ENCODE measurements at places on chromosomes 16 and 17.

DNA sequence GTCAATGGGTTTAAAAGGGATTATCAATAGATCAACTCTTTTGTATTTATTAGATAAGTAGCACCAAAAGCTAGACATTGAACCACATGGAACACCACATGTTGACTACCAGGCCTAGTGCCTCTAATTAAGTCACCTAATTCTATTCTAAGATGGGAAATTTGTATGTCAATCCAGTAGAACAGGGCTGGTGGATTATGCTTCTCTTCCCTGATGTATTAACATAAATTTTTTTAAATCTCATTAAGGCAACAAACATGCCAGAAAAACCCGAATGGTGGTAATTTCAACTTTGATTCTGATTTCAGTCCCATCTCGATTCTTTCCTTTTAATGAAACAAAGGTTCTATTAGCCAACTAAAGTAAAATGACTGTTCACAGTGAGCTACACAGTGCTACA lies 92.6 kb downstream of the KANSL1 start:
- no peak for DNase-seq

DNA sequence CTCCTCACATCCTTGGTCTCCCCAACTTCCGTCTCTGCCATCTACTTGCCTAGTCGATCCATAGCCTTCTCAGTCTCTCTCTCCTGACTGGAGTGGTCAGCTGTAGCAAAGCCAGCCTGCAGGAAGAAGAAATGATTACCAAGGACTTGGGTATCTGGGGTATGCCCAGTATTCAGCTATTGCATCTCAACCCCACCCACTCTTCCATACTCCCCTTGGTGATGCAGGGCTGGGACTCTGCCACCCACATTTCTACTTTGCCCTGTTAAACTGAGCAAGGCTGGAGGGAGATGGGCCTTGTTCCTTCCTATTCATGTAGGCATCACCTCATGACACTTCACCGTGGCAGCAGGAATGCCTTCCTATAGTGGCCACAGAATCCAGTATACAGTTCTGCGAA lies 2.3 kb downstream of the COPRS start:
- DNase-seq, result no peak

DNA sequence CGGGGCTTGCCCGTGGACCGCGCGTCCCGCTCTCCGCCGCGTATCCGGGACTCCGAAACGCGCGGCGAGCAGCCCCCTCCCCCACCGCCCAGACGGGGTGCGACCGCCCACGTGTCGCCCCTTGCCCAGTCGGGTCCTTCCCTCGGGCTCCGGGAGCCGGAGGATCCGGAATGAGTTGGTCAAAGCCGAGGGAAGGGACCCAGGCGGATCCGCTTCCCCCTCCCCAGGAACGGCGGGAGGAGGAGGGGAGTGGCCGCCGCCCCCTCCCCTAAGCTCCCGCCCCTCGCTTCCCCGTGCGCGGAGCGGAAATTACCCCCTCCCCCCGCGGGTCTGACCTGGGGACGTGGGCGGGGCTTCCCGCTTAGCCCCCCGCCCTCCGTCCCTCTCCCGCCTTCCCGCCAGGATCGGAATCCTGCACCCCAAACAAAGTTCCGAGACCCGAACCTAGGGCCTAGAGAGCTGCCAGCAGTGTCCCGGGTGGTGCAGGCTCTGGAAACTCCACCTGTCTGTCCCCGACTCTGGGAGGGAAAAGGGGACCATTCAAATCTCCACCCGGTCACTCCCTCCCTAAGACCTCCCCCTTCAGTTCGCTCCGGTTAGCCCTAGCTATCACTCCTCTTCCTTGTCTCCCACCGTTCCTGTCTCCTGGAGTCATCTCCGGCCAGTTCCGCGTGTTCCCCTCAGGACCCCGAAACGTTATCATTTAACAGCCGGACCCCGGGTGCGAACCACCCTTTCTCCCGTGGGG lies 1.0 kb upstream of the IGF2BP1 start:
- DNase-seq, result no peak

DNA sequence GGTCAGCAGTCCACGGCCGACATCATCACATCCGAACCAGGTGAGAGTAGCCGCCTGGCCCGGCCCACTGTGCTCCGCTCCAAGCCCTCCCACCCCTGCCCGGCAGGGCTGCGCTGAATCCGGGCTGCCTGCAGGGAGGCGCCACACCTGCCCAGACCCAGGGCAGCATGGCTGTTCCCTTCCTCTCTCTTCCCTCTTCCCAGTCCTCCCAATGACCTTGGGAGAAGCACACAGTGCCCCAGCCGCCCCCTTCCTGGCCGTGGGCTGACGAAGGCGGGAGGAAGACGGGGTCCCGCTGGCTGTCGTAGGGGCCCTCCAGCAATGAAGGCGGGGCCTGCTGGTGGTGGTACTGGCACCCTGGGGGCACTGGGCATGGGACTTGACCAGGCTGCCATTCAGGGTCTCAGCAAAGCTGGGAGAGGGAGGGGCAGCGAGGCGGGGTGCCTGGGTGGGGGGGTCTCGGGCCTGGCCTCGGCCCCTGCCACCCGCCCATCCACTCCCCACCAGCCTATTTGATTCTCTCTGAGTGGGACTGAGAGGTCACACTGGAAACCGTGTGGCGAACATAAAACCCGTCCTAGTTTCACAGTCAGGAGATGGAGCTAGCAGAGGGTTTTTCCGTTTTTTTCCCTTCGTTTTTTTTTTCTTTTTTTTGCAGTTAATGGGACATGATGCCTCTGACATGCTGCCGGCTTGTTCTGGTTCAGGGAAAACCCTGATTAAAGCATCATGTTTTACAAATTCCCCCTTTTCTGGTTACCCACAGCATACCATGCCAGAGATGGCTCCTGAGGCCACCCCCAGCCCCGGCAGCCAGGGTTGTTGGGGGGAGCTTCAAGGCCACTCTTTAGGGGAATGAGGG lies 50.6 kb downstream of the BAHCC1 start:
- no peak for DNase-seq

DNA sequence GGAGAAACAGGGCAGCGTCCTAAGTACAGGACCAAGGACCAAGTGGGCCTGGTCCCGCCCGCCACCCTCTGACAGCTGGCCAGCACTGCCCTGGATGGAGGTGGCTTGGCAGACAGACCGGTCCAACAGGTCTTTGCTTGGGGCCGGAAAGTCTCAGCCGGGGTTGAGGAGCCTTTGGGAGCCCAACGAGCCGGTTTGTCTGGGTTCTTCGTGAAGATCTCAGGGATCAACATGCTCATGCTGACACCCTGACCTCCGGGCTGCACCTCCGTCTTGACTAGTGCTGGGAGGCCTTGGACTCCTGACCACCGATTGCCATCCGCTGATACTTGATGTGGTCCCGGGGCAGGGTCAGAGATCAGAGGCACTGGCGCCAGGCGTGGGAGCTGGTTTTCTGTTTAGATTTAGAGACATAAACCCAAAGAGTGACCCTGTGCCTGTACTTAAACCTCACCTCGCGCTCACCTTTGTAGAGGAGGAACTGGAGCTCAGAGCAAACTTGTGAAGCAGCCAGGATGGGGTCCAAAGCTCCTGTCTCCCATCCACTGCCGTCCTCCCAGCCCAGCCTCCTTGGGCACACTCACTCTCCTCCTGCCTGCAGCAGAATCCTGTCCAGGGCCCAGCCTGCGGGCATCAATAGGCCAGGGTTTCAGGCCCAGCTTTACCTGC lies 92.1 kb upstream of the GSE1 start:
- DNase-seq, result no peak

DNA sequence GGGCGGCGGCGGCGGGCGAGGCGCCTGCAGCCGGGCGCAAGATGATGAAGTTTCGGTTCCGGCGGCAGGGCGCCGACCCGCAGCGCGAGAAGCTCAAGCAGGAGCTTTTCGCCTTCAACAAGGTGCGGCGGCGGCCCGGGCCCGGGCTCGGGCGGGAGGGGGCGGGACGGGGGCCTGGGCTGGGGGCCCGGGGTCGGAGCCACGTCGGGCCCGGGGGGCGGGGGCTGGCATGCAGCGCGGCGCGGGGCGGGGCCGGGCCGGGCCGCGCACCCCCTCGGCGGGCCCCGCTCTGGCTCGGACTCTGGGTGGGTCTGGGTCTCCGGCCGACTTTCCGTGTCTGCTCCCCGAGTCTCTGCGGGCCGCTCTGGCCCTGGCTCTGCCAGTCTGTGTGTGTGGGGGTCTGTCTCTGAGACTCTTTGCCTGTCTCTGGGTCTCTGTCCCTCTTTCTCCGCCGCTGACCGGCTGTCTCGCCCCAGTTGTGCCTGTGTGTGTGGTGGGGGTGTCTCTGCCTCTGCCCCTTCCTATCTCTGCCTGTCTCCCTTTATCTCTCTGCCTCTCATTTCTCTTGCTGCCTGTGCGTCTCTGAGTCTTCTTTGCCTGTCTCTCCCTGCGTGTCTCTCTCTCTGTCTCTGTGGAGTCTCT lies 328 bp downstream of the LLGL1 start:
- DNase-seq, result no peak

- no peak for DNase-seq
Observed at GRCh38 chr16:69225121-69225520, 38.2 kb downstream of the SNTB2 start.

DNA sequence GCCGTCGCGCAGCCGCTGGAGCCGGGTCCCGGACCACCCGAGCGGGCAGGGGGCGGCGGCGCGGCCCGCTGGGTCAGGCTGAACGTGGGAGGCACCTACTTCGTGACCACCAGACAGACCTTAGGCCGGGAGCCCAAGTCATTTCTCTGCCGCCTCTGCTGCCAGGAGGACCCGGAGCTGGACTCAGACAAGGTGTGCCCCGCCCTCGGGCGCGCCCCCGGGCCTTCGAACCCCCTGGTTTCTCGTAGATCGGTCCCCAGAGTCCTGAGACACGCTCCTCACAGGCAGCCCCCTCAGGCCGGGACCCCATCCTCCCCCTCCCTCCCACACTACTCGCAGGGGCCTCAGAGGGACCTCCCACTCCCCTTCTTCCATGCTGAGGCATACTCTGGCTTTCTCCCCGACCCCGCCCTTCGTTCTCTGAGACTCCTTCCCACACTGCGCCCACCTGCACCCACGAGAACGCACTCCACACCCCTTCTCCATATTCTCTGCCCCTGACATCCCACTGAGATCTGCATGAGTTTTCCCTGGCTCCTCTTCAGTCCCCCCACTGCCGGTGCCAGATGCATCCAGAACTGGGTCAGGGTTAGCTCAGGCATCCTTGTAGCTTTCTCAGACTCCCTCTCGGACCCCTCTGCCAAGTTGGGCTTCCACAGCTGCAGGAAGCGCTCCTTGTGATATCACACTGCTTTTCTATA lies 523 bp downstream of the KCTD2 start:
- DNase-seq, result no peak

DNA sequence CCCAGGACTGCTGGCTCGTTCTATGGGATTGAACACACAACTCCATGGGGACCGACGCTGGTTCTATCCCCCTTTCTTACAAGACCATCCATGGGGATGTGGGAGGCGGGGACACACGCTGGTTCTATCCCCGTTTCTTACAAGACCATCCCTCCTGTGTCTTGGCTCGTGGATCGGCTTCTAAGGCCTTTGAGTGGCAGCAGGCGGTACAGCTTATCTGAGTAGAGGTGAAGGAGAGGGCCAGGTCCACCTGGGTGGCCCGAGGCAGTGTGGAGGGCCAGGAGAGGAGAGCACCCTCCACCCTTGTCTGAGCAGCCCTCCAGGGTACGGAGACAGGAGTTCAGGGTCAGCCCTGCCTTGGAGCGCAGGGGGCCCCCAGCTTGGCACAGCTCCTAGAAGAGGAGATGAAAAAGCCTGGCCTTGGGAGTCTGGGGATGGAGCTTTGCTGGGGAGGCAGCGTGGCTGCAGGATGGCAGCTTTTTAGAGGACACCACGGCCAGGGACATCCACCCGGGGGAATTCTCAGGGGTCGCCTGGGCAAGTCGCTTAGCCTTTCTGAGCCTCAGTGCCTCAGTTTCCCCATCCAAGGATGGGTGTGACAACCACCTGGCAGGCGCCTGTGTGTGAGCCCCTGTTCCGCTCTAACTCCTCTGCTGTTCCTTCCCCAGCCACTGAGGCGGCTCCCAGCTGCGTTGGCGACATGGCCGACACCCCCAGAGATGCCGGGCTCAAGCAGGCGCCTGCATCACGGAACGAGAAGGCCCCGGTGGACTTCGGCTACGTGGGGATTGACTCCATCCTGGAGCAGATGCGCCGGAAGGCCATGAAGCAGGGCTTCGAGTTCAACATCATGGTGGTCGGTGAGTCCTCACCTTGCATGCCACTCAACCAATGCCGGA lies 341.0 kb downstream of the SEC14L1 start:
- DNase-seq, result no peak

- no peak for DNase-seq
Observed at GRCh38 chr17:63276821-63277220, 169.3 kb downstream of the CYB561 start.

GRCh38 chr17:38464723-38465390 lies 36.6 kb downstream of the ARHGAP23 start:
- no peak for DNase-seq

GRCh38 chr17:83175119-83175821 lies 95.9 kb downstream of the METRNL start:
- DNase-seq, result no peak

GRCh38 chr16:66605177-66605978 lies 874 bp downstream of the CMTM3 start:
- no peak for DNase-seq

GRCh38 chr17:82531431-82531881 lies 11.9 kb downstream of the FOXK2 start:
- DNase-seq, result no peak

GRCh38 chr17:44084131-44084538 lies 13.6 kb downstream of the G6PC3 start:
- DNase-seq, result no peak

GRCh38 chr16:21620592-21620991 lies 21.2 kb downstream of the METTL9 start:
- DNase-seq, result no peak

DNA sequence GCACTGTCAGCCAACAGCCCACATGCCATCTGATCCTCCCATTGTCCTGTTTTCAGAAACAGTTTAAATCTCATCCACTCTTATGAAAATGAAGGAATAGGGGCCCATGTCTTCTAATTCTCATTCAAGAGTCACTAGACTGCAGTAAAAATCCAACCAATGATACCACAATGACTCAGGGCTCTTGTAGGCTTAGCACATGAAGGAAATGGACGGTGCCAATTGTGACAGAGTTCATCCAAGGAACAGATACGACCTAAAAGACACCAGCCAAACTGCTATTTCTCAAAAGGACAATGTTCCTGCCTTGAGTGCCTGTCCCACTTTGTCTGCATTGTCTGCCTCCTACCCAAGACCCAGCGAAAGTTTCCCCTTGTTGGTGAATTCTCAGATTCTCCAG lies 204.8 kb upstream of the COX10 start:
- no peak for DNase-seq

GRCh38 chr16:31109622-31110021 lies 1.4 kb downstream of the BCKDK start:
- DNase-seq, result no peak

GRCh38 chr16:60419859-60420258 lies 1616.4 kb downstream of the CDH8 start:
- DNase-seq, result no peak
